ENCODE measurements at places on chromosomes 1 and 21.

- no peak for DNase-seq
Measured at GRCh38 chr1:240803151-240803550, 191.2 kb upstream of the GREM2 start.

- DNase-seq = no peak
Measured at GRCh38 chr1:208231881-208232661, 12.1 kb downstream of the PLXNA2 start.

DNA sequence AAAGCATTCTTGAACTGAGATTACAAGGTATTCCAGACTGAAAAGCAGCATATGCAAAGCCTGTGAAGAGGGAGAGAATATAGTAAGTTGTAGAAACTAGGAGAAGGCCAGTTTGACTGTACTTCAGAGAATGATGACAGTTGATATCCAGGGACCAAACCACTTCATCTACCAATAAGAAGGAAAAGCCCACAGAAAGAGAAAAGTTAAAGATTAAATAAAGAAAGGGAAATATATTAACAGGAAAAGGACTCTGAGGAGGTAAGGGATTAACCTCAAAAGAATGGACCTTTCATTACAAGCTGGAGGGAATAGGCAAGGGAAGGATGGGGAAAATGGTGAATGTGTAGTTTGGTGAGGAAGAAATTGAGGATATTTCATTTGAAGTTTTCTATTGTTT, 180.2 kb upstream of the CACYBP start:
- no peak for DNase-seq

DNA sequence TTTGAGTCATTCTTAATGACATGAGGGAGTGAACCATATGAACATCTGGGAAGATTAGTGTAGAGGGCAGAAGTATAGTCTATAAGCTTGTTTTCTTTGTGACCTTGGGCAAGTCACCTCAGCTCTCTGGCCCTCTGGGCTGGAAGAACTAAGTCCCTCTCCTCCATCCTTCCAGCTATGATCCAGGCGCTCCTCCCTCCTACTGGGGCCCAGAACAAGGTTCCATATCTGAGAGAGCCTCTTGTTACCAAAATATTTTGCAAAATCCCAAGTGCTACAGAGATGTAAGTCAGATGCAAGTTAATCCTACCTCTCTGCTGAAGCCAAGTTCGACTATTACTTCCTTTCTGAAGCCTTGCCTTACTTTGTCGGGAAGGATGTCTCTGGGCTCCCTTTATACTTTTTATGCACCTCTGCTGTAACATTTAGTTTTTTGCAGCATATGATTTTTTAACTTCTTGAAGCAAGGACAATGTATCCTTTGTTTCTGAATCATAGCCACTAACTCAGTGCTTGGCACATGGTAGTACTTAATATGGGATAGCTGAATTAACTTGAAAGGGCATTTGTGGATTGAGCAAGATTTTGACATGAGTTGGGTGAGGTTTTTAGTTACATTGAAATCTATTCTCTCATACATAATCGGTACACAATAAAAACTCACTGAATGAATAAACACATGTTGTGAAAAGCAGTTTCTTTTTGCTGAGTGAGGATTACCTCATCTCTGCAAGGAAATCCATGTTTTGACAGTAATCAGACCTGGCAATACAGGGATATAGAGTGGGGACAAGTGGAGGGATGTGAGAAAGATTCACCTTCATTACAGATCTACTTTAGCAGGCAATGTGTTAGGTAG, 54.7 kb upstream of the BEND5 start:
- no peak for DNase-seq

GRCh38 chr1:25903986-25904385, 2.2 kb downstream of the STMN1 start:
- no peak for DNase-seq

- DNase-seq = no peak
Measured at GRCh38 chr21:30211071-30211470, 4.8 kb downstream of the CLDN8 start.

DNA sequence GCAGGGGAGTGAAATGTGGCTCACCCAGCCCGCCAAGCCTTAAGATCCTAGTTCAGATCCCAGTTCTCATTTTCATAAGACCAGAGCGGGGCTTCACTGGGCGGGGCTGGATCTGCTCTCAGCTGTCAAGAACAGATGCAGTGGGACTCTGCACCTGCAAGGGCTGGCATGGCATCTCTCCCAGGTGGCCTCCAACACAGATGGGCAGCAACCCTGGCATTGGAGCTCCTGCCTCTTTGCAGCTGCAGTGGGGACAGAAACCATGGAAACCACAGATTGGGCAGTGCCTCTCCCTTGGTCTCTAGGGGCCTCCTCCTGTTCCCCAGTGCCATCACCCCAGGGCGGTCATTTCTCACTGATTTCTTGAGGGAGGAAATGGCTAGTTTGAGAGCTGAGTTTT, 267.7 kb downstream of the PRDM2 start:
- DNase-seq = no peak

- no peak for DNase-seq
Measured at GRCh38 chr1:115677182-115677555, 35.4 kb downstream of the VANGL1 start.

DNA sequence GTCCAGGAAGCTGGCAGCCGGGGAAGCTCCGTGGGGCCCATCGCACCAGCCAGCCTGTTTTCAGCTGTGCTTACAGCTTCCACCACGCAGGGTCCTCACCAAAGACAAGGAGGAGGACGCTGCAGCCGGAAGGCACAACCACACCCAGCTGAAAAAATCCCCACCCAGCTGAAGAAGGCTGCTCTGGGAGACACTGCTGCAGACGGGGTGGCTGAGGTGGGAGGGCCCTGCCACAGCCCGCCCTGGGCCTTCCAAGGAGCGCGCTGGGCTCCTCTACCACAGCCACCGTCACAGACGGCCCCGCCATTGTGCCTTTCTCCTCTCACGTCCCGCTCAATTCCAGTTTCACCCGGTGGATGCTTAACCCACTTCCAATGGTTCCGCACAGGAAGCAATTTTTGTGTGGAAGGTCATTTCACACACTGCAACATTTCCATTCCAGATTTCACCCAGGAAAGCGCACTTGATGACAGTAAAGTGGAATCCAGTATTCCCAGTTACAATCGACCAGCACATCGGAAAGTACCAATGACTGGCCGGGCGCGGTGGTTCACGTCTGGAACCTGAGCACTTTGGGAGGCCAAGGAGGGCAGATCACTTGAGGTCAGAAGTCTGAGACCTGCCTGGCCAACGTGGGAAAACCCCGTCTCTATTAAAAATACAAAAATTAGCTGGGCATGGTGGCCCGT, 47.9 kb downstream of the NPHP4 start:
- no peak for DNase-seq
